WTC11 (cell line): ENCODE measurements at places on chromosomes 3 and 15. TPM values are rescaled to one million over a fixed set of nuclear protein-coding genes. Genes with fewer than 3 reads are reported as not detected.

DNA sequence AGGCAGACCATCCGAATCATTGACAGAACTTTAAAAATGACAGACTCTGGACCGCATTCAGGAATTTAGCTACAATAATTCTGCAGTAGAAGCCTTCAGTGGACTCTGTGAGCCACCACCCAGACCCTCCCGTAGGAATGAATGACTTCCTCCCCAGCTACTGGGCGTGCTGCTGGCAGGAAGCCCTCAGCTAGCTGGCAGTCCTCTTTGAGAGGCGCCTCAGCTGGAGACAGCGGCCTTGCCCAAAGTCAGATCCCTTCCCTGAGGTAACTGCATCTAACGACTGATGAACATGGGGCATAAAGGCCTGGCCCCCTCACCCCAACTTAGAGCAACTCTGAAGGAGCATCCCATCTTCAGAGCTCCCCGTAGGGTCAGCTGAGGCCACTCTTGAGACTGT lies 25.8 kb downstream of the CRABP1 start:
- no peak for DNase-seq

The CFAP92 gene
- 2.3 to 2.9 TPM (median 2.6 TPM) in 3 replicates for total RNA-seq

DNA sequence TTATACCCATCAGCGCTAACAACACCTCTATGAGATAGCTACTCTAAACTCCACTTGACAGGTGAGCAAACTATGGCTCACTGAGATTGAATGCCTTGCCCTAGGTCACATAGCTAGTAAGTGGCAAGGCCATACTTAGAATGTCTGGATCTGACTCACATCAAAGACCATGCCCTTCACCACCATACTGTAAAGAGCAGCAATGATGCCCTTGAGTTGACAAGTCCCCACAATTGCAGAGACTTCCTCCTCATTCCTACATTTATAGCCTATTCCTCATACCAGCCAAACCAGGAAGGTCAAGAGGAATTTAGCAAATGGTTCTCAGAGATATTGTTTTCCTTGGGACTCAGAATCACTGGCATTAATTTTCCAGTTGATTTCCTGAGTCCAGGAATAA lies 157.8 kb upstream of the SNTN start:
- no peak for DNase-seq

GRCh38 chr3:103968131-103968530 lies 1398.6 kb upstream of the ALCAM start:
- no peak for DNase-seq

The BCL2A1 gene
- total RNA-seq: 0.25 to 0.32 TPM (median 0.28 TPM) in 3 replicates

DNA sequence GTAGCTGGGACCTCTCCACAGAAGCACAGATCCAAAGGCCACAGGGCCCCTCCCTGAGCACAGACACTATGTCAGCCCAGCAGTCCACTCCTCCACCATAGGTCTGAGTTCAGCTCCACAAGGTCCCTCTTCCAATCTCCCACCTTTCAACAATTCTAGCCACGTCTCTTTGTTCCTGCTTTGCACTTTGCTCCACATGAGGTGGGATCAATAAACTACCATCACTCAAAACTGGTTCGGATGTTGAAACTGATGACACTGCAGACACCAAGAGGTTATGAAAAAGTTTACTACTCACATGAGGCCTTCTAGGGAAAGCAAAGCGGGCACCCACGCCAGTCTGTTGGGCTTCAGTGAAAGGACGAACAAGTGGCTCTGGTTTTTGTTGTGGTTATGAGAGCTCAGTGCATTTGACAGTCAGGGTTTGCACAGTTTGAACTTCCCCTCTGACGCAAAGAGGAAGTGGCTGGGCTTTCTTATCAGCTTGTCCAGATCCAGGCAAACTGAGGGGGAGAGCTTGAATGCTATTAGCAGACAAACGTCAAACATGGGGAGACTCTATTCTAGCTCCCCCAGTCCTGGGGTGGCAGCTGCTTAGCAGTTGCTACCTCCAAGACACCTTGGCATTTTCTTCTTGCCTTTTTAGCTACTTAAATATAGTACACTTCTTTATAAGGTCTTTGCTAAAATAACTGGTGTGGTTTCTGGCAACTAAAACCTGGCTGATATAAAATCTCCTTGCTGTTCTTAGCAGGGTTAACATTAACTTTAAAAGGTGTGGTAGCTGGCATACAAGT lies 37.8 kb downstream of the ZNF445 start:
- DNase-seq: no peak

GRCh38 chr15:70523616-70524015 lies 239.7 kb downstream of the UACA start:
- no peak for DNase-seq

The GOLGA8S gene
- total RNA-seq: 0.16 to 0.23 TPM (median 0.22 TPM) in 3 replicates

The PRKAR2A gene
- total RNA-seq: 45.1 to 57.2 TPM (median 47.2 TPM) in 3 replicates

The ATP10A gene
- total RNA-seq: 2.1 to 2.4 TPM (median 2.1 TPM) in 3 replicates

GRCh38 chr15:56798639-56799038 lies 65.3 kb upstream of the ZNF280D start:
- DNase-seq: no peak

The HDC gene
- not detected in 3 replicates for total RNA-seq
